NCI-H1694 treated with DMSO at 0.1 percent for 48 hours (cell line): ENCODE measurements at places on chromosomes 1 and 21.

DNA sequence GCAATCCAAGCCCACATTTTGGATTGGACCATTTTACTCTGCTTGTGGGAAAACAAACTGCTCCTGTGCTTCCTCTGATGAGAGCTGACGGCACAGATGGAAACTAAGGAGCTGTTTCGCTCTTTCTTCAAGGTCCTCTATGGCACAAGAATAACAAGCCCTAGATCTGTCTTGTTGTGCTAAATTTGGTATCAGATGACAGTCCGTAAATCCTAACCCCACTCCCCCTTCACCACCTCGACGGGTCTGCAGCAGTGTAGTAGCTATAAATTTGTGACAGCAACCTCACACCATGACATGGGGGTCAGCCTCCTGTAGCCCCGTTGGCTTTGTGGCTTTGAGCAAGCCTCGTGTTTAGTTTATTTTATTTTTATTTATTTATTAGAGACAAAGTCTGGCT lies 85.9 kb downstream of the ADSS2 start:
- DNase-seq, result no peak

DNA sequence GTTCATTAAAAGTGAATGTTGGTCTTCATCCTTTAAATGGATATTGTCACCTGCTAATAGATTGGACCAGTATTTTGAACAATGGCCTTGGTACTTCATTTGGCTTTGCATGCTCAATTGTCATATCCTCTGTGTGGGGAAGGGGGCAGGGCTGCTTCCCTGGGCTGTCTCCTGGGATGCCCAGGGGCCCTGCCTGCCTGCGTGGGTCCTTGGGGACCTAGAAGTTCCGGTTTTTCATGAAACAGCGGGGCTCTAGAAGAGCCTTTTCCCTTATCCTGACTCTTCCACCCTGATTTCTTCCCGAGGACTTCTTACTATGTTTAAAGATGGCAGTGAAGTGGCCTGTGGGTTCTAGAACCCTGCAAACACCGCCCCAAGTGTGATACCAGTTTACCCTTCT lies 97.5 kb downstream of the DISC1 start:
- no peak for DNase-seq

DNA sequence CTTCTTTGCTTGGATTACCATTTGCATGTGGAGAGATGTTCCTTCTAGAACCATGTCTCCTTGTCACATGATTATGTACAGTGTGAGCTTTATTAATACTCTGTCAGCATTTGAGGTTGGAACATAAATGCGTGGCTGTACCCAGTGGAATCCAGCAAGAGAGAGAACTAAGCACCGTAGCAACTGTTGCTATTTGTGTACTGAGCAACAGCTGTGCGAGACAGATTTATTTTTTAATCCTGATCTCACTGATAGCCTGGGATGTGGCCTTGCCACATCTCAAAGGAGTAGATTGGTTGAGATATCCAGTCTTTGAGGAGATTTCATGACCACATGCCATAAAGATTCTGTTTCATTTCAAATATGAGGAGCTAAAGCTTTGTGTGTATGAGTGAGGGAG lies 43.4 kb downstream of the KIF1B start:
- peak; percentile 31 for DNase-seq

- peak; percentile 92 for DNase-seq
Observed at GRCh38 chr1:209565759-209566678, 17.5 kb upstream of the CAMK1G start.

- no peak for DNase-seq
Observed at GRCh38 chr1:234882898-234883297, 245.7 kb downstream of the TOMM20 start.

GRCh38 chr1:23434260-23434775 lies 9.8 kb upstream of the TCEA3 start:
- DNase-seq, result no peak

DNA sequence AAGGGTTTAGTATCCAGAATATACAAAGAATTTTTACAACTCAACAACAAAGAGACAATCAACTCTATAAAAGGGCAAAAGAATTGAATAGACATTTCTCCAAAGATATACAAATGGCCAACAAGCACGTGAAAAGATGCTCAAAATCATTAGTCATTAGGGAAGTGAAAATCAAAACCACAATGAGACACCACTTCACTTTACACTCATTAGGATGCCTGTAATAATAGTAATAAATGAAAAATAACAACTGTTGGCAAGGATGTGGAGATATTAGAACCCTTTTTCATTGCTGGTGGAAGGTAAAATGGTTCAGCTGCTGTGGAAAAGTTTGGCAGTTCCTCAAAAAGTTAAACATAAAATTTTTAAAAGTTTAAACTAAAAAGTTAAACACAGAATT lies 7.0 kb upstream of the ABCD3 start:
- no peak for DNase-seq

DNA sequence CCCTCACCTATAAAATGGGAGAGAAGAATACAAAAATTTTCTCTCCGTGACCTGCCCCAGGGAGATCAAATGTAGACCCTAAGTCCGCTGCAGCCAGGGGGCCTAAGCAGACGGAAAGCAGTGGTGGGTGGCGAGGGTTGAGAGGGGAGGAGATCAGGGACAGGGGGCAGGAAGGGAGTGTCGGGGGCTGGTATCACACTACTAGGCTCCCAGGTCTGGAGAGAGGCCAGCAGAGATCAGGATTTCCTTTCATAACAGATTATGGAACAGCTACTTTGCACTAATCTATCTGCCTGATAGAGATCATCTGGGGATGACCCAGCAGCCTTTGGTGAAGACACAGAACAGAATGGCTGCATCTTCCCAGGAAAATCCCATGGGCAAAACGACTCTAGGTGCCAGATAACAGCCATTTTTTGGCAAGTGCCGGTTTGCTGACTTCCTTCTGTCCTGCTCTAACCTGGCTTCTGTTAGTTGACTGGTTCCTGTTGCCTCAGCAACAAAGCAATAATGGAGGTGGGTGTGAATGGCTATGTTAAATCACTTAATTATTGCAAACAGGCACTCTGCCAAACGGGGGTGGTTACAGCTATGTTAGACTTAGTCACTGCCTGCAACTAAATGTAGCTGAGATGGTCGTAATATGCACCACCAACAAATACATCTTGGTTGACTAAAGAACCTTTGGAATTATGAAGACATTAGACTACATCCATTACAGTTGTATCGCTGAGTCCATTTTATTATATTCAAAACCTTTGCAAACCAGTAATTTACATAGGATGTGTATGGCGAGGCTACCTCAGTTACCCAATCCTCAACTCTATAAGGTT lies 30.0 kb upstream of the EPS8L3 start:
- peak; percentile 64 for DNase-seq

DNA sequence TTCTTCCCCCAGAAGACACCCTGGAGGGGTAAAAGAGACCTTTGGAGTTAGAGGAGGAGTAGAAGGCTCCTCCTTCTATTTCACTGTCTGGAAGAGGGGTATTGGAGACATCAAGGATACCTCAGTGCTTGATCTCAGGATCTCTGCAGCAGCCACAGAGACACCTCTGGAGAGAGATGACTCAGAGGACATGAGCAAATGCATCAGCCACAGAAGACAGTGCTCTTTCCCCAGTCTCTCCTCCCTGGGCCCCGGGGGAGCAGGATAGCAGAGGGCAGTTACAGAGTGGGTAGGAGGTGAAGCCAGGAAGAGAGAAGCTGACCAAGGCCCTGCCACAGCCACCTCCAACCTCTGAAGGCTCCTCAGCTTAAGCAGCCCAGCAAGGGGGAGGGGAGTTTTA lies 15.3 kb upstream of the TEDDM1 start:
- DNase-seq, result no peak

GRCh38 chr1:170836141-170836540 lies 99.2 kb upstream of the MROH9 start:
- DNase-seq, result no peak

GRCh38 chr21:23968722-23969647 lies 1638.3 kb downstream of the MRPL39 start:
- peak; percentile 40 for DNase-seq

GRCh38 chr1:193229136-193229535 lies 42.7 kb upstream of the B3GALT2 start:
- no peak for DNase-seq

DNA sequence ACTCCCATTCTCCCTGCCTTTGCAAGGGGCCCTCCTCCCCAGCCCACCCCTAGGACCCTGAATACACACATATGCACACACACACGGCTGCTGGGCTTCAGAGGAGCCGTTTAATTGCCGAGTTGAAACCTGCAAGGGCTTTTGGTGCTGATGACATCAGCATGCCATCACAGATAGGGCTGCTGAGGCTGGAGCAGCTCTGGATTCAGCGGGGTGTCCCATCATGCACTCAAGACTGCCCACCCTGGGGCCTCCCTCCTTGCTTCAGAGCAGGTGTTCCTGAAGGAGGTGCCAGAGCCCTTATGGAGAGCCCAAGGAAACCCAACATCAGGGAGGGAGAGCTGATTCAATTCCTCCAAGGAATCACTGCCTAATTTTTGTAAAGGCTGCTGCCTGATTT lies 5.7 kb downstream of the SYT2 start:
- DNase-seq, result no peak

DNA sequence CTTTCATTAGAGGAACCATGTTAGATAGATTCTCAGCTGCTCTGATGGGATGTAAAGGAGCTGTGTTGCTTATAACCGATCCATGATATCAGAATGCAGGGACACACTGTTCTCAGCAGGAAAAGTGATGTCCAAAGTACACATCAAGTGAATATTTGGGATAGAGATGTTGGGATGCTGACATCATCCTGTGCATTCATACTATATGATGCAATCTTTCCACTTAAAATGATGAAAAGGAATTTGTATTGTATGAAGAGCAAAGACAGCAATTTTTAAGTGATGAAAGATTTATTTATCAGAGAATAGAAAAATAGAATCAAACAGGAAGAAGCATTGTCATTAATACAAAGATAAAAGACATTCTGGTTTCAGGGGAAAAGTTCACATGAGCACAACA lies 110.1 kb downstream of the ERG start:
- DNase-seq, result no peak

DNA sequence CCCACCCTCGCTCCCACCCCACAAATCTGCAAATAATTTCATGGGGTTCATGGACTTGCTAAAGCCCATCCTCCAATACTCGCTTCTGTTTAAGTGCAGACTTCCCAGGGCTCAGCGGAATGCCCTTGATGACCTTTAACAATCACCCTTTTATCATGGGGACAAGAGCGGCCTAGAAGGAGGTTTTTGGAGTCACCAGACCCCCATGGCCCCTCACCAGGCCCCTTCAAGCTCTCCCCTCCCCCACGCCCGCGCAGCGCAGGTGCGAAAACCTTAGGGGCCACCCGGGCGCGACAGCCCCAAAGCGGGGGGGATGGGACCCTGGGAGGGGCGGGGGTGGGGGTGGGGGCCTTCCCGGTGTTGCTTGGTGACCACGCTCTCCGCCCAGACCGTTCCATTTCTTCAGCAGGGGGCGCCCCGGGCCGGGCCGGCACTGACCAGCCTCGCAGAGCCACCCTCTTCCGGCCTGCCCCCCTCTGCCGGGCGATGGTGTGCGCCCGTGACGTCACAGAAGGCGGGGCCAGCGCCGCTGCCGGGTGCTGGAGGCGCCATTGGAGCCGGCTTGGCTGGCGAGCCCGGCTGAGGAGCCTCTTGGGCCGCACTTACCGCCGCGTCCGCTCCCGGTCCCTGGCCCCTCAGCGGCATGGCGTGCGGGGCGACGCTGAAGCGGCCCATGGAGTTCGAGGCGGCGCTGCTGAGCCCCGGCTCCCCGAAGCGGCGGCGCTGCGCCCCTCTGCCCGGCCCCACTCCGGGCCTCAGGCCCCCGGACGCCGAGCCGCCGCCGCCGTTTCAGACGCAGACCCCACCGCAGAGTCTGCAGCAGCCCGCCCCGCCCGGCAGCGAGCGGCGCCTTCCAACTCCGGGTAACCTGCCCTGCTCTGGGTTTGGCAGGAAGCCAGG lies at the start of gene AKIRIN1:
AKIRIN1 (plus strand) TSS at position 539 of the 900 bp plus-strand sequence; CDS start at position 644, 105 bp downstream.
- DNase-seq, result peak; percentile 75

GRCh38 chr1:97164276-97164639 lies 442.7 kb downstream of the PTBP2 start:
- DNase-seq, result no peak

DNA sequence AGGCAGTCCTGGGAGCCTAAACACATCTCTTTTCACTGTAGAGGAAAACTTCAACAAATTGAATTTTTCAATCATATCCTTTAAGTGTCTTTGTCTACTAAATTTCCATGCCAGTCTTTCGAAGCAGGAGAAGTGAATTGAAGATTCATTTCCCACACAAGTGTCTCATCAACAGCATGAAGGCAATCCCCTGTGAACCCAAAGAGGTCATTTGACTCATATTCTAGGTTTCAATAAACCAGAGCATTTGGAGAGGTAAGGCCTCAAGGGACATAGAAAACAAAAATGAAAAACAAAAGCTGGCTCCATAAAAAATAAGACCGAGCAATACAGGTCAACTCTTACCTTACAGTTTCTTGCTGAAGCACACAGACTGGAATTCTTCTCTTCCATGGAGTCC lies 94.1 kb upstream of the ATP1B1 start:
- DNase-seq, result no peak

GRCh38 chr1:51829058-51829457 lies 49.5 kb downstream of the NRDC start:
- DNase-seq, result no peak

DNA sequence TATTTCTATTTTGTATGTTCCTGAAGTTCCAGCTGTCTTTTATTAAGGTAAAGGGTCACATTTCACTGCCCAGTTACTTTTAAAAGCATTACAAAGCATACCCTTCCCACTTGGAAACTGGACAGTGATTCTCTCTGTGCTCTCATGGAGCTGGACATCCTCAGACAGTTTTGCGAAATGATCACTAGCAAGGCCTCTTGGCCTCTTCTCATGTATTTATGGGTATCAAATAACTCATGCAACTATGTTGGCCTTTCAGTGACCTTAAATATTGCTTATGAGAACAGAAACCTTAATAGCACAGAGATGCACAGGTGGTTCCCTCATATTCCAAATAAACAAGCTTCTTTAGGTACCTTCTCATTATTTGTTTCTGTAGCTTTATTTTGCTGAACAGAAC lies 7.9 kb upstream of the AMPD1 start:
- DNase-seq, result no peak

- no peak for DNase-seq
Observed at GRCh38 chr1:110321846-110322245, 17.3 kb upstream of the RBM15 start.

DNA sequence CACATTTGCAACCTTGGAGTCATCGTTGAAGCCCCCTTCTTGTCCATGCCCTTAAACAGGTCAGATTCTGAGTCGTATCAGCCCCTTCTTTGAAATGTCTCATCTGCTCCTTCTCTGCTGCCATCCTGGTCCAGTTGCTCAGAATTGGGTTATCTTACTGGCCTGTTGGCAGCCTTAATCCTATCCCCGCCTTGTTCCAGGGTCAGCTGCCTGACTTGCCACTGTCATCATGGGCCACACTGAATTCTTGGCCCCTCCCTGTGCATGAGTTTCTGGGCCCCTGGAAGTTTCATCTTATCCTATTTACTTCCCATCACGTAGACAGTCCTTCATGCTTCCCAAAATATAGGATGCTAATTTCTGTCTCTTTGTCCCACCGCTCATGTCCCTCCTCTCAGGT lies 23.7 kb downstream of the IRF2BP2 start:
- no peak for DNase-seq

- DNase-seq, result no peak
Observed at GRCh38 chr1:172727275-172727857, 68.5 kb downstream of the FASLG start.
